Cardiac muscle cell (in vitro differentiated cells and primary cell): ENCODE measurements at places on chromosomes 11 and 22.

DNA sequence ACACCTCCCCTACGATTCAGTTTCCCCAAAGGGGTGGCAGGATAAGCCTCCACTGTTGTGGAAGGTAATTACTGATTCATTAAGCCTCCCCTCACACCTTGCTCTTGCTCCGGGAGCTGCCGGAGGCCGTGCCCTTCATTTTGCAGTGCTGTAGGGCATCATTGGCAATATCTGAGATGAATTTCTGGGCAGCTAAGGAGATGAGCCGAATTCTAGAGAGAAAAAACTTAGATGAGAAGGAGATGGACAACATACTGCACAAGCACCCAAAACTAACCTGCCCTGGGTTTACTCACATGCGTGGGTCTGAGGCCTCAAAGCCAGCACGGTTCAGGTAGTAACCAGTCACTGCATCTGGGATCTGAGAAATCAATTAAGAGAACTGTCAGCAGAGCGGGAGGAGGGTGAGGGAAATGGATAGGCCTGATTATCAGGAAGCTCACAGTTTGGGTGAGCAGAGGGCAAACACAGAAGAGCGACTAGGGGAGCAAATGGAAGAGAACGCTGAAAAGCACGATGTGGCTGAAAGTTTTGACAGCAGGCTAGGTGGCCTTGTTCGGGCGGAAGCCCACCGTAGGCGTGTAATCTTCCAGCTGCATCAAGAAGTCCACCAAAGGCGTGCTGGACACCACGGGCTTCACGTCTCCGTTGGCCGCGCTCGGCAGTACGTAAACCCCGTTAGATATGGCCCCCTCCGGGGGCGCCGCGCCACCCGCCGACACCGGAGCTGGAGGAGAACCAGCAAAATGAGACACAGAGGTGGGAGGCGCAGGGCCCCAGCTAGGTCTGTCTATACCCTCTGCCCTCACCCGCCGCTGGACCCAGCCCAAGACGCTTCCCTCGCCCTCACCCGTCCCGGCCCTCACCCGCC is 689 bp downstream of the TAF10 start:
- DNase-seq, result no peak

DNA sequence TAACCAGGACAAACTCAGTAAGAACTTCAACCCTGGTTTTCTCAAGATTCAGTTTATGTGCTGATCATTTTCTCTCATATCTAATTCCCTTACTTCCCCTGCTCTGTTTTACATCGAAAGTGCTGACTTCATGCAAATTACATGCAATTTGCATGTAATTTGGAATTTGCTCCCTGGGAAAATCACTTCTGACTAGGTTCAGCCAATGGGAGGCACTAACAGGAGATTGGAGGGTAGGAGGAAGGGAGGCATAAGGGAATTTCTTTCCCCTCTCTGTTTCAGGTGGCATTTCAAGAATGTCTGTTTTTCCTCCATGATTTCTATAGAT is 363.3 kb upstream of the CCDC90B start:
- no peak for DNase-seq

DNA sequence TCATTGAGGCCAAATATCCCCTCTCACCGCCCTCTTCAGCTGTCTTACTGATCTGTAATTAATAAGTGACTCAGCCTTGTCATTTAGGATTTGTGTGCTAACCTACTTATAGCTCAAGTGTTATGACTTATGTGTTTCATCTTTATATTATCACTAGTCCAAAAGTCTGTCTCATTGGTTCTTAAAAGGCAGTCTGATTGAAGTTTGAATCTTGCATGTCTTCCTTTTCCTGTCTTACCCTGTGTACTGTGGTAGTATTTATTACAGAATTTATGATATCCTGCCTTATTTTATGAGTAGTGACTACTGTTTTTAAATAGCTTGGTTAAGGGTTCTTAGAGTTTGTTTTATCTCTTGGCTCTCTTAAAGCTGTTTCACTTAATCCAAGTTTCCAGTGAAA is 6.3 kb downstream of the DEPDC7 start:
- no peak for DNase-seq

DNA sequence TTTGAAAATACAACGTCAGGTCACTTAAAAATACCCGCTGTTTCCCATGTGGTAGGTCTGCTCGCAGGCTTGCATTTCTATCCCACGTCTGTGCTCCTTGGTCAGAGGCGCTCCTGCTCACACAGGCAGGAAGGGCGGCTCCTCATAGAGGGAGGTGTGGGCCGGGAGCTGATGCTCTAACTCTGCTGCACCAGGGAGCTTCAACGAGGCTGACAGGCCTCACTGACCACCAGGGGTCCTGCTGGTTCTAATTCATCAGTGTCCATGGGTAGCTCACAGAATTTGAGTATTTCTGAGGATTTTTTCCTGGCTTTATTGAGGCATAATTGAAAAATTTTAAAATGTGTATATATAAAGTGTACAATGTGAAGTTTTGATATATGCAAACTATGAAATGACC is 68.5 kb downstream of the PIWIL3 start:
- DNase-seq, result peak; percentile 27

DNA sequence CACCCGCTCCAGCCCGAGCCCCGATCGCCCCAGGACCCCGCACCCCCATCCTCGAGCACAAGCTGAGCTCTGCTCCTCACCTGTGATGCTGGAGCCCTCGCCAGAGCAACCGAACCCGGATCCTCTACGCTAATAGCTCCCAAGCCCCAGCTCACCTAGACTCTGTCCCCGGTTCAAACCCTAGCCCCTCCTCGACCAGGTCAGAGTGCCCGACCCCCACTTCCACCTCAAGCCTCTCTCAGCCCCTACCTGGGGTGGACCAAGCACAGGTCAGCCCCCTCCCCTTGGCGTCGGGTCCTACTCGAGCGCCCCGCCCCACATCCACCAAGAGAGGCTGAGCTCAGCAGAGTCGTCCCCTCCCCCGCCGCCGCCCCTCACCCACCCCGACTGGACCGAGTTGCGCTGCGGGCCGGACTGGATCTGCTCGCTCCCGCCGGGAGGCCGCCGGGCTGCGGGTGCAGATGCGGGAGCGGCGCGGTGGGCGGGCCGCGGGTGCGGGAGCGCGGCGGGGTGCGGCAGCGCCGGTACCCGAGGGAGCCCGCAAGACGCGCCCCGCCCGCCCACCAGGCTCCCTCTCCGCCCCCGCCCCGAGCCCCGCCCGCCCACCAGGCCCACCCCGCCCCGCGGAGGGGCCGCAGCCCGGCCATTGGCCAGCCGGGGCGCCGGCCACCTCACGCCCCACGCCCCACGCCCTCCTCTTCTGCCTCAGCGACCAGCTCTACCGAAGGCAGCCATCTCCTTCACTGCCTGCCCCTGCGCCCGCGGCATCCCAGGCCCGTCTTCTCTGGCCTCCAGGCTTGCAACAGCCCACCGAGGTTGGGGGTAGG is 577 bp upstream of the DKK3 start:
- DNase-seq, result peak; percentile 89

- no peak for DNase-seq
These were observed 101.4 kb downstream of the GALNT18 start for GRCh38 chr11:11520231-11521015.

- no peak for DNase-seq
These were observed 100.9 kb downstream of the FAM76B start for GRCh38 chr11:95688501-95689222.

DNA sequence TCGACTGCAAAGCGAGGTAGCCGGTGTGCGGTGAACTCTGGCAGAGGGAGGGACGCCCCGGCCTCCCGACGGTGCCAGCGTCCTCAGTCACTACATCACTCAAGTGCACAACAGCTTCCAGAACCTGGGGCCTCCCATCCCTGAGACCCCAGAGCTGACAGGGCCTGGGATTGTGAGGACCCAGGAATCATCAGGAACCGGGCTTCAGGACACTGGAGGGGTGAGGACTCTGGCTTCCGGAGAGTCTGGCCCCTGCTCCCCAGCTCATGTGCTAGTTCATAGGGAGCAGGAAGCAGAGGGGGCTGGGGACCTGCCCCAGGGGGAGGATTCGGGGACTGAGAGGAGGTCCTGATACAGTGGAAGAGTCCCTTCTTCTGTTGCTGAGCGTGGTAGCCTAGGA is 4.6 kb downstream of the ART5 start:
- DNase-seq, result no peak

DNA sequence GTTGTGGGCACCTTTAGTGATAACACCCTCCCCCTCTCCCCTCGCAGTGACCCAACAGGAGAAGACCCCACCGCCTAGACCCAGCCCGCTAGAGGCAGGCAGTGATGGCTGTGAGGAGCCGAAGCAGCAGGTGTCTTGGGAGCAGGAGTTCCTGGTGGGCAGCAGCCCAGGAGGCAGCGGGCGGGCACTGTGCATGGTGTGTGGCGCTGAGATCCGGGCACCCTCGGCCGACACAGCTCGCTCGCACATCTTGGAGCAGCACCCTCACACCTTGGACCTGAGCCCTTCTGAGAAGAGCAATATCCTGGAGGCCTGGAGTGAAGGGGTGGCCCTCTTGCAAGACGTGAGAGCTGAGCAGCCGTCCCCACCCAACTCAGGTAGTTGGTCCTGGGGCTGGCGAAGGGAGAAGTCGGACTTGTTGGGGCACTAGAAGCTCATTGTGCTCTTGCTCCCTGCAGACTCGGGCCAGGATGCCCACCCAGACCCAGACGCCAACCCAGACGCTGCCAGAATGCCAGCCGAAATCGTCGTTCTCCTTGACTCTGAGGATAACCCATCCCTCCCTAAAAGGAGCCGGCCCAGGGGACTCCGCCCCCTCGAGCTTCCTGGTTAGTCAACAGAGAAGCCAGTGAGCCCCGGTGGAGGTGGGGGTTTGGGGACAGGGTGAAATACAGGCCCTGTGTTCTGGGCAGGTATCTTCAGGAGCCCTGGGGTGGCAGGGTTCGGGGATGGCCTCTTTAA is 4.7 kb downstream of the SPINDOC start:
- DNase-seq, result no peak

DNA sequence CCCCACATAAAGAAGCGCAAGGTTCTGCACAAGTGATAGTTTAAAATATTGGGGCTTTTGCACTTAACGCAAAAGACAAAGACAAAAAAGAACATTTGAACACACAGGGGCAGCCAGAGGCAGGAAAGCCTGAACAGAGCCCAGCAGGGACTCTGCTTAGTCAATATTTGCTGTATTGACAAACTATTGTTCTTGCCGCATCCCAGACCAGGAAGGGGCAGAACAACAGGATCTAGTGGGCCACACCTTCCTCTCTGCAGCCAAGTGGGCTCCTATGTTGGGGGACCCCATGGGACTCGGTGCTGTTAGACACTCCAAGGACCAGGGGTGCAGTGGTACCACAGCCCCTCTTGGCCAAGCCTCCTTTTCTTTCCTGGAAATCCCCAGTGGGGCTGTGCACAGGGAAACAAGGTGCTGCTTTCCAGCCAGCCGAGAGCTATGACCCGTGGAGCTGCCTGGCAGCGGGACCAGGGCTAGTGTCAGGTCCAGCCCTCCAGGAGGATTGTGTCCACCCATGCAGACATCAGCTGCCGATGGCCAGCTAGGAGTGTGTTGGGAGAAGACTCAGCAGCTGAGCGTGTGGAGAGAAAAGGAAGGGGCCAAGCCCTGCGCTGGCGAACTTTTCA is 43.3 kb upstream of the ANO1 start:
- DNase-seq, result no peak

- DNase-seq, result no peak
These were observed 35.8 kb upstream of the TSKU start for GRCh38 chr11:76747153-76747914.

DNA sequence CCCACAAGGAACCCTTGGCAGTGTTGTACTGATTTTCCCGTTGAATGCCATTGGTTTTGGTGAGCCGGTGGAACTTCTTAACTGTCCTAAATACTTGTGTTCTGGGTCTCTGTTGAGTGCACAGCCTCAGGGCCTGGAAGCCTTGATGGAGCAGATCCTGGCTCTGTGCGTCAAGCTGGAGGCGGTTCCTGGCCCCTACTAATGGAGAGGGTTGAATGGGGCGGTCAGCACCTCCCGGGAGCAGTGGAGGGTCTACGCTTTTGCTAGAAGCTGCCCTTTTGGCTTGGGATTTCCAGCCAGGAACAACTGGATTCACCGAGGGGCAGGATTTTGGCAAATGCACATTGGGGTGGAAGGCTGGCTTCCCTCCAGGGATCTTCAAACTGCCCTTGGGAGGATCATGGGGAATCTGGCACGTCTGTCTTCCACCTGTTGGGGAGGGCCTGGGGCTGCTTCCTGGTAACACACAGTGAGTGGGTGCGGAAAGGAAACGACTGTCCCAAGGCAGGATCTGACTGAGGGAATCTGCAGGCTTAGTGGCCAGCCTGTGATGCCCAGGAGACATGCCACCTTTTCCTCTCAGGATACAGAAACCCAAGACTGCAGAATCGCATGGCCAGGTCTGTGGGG is 6.9 kb upstream of the OSBPL5 start:
- DNase-seq, result no peak

GRCh38 chr11:123145220-123145619 is 49.8 kb downstream of the CLMP start:
- peak; percentile 91 for DNase-seq

DNA sequence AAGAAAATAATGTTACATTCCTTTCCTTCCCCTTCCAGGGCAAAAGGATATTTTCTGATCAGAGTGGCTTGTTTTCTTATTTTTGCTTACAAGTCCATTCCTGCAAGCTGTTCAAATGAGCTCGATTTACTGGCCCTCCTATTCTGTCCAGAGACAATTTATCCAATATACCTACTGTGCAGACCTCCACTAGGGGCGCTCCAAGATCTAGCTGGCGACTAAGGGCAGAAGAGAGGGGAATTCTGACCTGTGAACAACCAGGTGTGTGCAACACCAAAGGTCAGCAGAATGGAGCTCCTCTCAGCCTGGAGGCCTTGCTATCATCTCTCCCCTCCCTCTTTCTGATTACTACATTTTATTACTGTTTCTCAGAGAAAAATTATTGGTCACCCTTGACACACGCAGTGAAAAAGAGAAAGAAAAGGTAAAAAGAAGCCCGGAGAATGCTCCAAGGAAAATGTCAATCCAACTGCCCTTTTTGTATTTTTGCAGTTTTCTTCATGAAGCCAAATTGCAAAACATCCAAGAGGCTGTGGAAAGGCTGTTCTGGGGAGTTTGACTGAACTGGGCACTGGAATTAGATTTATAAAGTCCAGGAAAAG is 3.2 kb downstream of the SEZ6L start:
- peak; percentile 75 for DNase-seq

- DNase-seq, result no peak
These were observed 19.6 kb downstream of the TUB start for GRCh38 chr11:8100605-8101004.

DNA sequence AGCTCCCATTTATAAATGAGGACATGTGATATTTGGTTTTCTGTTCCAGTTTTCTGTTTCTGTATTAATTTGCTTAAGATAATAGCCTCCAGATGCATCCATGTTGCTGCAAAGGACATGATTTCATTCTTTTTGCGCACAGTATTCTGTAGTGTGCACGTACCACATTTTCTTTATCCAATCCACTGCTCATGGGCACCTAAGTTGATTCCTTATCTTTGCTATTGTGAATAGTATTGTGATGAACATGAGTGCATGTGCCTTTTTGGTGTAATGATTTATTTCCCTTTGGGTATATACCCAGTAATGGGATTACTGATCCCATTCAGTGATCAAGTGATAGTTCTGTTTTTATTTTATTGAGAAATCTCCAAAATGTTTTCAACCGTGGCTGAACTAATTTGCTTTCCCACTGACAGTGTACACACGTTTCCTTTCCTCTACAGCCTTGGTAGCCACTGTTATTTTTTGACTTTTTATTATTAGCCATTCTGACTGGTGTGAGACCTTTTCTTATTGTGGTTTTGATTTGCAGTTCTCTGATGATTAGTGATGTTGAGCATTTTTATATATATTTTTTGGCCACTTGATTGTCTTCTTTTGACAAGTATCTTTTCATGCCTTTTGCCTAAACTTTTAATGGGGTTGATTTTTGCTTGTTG is 226.0 kb upstream of the ANO3 start:
- DNase-seq, result no peak
